ENCODE measurements at places on chromosomes 13 and 19.

GRCh38 chr19:5460748-5461147 lies 5.5 kb downstream of the ZNRF4 start:
- DNase-seq = no peak

GRCh38 chr19:927780-928401 lies 2.1 kb downstream of the ARID3A start:
- no peak for DNase-seq

- DNase-seq = no peak
Observed at GRCh38 chr13:84865783-84866221, 933.4 kb downstream of the SLITRK6 start.

DNA sequence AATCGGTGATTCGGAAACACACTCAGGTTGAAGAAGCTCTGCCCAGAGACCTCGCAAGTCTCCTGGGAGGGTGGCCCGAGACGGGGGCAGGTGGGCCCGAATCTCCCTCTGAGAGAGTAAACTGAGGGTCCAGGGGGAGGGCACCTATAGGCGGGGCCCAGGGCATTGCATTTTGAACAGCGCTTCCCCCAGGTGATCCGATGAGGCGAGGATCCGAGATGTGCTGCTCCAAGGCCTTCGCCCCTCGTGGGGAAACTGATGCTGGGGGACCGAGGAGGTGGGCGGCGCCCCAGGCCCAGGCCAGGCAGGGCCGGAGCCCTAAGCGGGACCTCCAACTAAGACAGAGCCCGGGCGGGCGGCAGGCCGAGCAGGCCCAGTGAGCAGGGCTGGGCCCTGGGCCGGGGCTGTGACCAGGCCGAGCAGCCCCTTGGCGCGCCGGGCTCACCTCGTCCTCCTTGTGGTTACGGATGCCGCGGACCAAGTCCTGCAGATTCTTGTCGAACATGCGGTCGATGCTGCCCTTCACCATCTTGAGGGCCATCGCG lies 500 bp downstream of the AP3D1 start:
- DNase-seq = no peak

- DNase-seq = no peak
Observed at GRCh38 chr13:41767801-41768200, 193.1 kb downstream of the VWA8 start.
